ENCODE measurements at places on chromosomes 4 and X.

DNA sequence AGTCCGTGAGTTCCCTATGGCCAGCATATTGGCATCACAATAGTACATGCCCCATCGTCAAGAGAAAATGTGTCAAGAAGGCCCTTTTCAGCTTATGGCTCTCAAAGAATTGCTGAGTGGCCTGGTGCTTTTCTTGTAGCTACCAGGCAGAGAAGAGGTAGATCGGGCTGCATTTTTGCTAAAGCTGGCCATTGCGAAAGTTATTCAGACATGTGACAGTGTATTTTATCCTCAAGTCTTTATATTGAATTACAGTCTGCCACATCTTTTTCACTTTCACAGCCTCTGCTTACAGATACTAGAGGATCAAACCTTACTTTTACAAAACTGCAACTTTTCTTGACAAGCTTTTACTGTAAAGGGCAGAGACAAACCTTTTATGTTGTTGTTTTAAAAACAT is 261.5 kb upstream of the IGFBP7 start:
- no peak for DNase-seq

- DNase-seq = peak; percentile 62
Measured at GRCh38 chr4:5755679-5756078, 44.7 kb downstream of the EVC start.

- no peak for DNase-seq
Measured at GRCh38 chr4:148007792-148008191, 275.9 kb downstream of the ARHGAP10 start.

GRCh38 chrX:131841496-131842437 is 181.3 kb upstream of the STK26 start:
- no peak for DNase-seq

GRCh38 chr4:159204566-159204965 is 101.7 kb downstream of the RAPGEF2 start:
- no peak for DNase-seq

DNA sequence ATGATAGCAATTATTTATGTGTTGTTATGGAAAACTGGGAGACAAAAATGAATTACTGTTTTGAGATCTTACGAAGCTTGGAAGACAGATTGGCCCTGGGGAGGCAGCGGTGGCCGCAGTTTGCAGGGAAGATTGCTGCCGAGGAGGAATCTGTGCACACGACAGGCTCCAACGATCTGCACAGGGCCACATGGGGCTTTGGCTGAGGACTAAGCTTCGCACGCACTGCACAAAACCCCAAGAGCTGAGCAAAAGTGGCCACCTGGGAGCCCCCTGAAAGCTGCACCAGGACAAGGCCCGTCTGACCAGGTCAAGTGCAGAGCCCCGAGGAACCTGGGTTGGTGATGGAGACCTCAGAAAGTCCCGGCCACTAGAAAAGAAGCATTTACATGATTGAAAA is 5.2 kb upstream of the PDE6B start:
- DNase-seq = no peak

GRCh38 chr4:169975838-169976796 is 50.1 kb downstream of the MFAP3L start:
- no peak for DNase-seq

- DNase-seq = no peak
Measured at GRCh38 chrX:30495468-30495867, 82.1 kb downstream of the TASL start.

- no peak for DNase-seq
Measured at GRCh38 chrX:2183193-2183725, 317.5 kb downstream of the DHRSX start.

- DNase-seq = no peak
Measured at GRCh38 chr4:113645771-113646441, 115.6 kb downstream of the CAMK2D start.

GRCh38 chr4:174365018-174365587 is 81.4 kb downstream of the CEP44 start:
- DNase-seq = no peak

- peak; percentile 84 for DNase-seq
Measured at GRCh38 chr4:38663090-38663800, 754 bp upstream of the KLF3 start.

Data from coronary artery (tissue), 2 donors.